GM23248 (cell line): ENCODE measurements at places on chromosomes 12 and 14. TPM values are rescaled to one million over a fixed set of nuclear protein-coding genes. Genes with fewer than 3 reads are reported as not detected.

- no peak for DNase-seq
- H3K36me3 ChIP-seq = no peaks in the 10 kb centered on the region
- H3K27ac ChIP-seq = no peak overlapping the region
Measured at GRCh38 chr12:1878695-1879094, 39.8 kb downstream of the CACNA2D4 start.

DNA sequence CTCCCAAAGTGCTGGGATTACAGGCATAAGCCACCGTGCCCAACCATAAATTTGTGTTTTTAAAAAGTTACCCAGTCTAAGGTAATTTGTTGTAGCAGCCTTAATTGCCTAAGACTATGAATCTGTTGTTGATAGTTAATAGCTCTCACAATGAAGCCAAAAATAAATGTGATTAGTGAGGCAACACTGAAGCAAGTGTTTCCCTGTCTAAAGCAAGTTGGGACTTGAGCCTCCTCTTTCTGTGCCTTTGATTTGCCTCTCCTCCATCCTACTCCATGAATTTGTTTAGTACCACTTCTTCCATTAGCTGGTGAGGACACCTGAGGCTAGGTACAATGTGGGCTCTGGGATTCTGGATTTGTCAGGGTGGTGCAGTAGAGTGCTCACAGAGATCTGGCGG, 36.8 kb downstream of the DAAM1 start:
- no peaks in the 10 kb centered on the region for H3K27me3 ChIP-seq
- H3K36me3 ChIP-seq = no peaks in the 10 kb centered on the region
- H3K4me1 ChIP-seq = peaks cover 19% of the 10 kb centered on the region

- no peaks in the 10 kb centered on the region for H3K27me3 ChIP-seq
- H3K27ac ChIP-seq = no peak overlapping the region
- peak; percentile 62 for DNase-seq
- no peaks in the 10 kb centered on the region for H3K36me3 ChIP-seq
Measured at GRCh38 chr14:55711175-55711811, 131.3 kb downstream of the KTN1 start.

GRCh38 chr12:114623737-114624136, 60.2 kb downstream of the TBX3 start:
- no peaks in the 10 kb centered on the region for H3K36me3 ChIP-seq
- H3K4me1 ChIP-seq = peaks cover 10% of the 10 kb centered on the region; the same call in 1 of the 2 replicates
- no peak overlapping the region for H3K27ac ChIP-seq
- no peak for DNase-seq

DNA sequence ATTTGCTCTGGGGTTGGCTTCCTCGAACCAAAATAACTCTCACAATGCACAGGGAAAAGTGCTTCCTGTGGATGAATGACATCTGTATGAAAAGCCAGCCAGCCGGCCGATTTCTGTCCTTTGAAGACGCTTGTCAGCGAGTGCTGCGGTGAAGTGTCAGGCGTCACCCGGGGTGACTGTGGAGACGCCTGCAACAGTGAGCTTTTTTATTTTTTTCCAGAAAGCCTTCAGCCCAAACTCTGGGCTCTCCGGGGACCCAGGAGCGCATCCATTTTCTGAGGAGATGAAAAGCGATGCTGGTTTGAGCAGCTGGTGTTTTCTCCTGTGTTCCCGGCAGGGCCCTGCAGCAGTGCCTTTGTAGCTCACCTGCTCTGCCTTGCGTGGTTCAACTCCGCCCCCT, 147.9 kb upstream of the MYL2 start:
- H3K4me3 ChIP-seq = no peak overlapping the region
- peaks cover 38% of the 10 kb centered on the region for H3K27me3 ChIP-seq
- H3K27ac ChIP-seq = no peak overlapping the region
- H3K4me1 ChIP-seq = peaks cover 6% of the 10 kb centered on the region
- H3K36me3 ChIP-seq = no peaks in the 10 kb centered on the region

EID3 gene
- total RNA-seq = 6.9 and 9.0 TPM in 2 replicates

- no peaks in the 10 kb centered on the region for H3K4me1 ChIP-seq
- H3K36me3 ChIP-seq = no peaks in the 10 kb centered on the region
- peak; percentile 39 for DNase-seq
- no peak overlapping the region for H3K27ac ChIP-seq
Measured at GRCh38 chr12:131618303-131618658, 92.6 kb upstream of the SFSWAP start.

DNA sequence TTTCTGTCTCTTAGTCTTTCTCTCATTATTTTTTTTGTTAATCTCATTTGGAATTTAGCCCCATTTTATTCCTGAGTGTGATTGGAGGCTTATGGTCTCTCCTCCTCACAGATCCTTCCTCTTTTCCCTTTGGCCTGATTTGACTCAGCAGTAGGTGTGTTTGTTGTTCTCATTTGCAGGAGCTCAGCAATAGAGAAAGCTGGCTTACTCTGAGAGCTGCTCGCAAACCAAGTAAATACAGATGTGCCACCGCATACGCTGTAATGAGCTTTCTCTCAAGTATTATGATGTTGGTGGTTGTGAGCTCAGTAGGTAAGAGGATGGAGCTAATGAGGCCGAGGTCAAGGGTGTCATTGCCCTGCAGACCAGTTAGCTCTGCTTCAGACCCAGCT, 206.5 kb downstream of the ETV6 start:
- no peak overlapping the region for H3K27ac ChIP-seq
- no peak for DNase-seq
- H3K36me3 ChIP-seq = peaks cover 14% of the 10 kb centered on the region; the same call in 1 of the 2 replicates
- H3K4me3 ChIP-seq = no peak overlapping the region
- no peaks in the 10 kb centered on the region for H3K27me3 ChIP-seq

DNA sequence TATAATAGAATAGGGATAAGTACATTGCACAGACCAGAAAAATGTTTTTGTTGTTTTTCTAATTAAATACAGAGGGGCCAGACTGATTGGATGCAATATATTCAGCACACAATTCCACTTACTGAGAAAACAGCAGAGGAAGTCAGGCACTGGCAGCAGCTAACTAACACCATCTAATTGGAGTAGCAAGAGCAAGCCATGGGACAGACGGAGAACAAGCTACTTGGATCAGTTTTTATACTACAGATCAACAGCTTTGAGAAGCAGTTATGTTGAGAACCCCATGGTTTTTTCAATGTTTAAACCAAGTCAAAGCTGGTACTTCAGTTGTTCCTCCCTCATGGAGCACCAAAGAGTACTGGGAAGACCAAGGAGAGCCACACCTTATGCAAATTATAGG, 1249.4 kb downstream of the LRFN5 start:
- H3K27ac ChIP-seq = no peak overlapping the region
- H3K4me1 ChIP-seq = no peaks in the 10 kb centered on the region
- no peak for DNase-seq
- no peaks in the 10 kb centered on the region for H3K36me3 ChIP-seq
- no peaks in the 10 kb centered on the region for H3K27me3 ChIP-seq

CEBPE gene
- total RNA-seq = not detected in 2 replicates

DNA sequence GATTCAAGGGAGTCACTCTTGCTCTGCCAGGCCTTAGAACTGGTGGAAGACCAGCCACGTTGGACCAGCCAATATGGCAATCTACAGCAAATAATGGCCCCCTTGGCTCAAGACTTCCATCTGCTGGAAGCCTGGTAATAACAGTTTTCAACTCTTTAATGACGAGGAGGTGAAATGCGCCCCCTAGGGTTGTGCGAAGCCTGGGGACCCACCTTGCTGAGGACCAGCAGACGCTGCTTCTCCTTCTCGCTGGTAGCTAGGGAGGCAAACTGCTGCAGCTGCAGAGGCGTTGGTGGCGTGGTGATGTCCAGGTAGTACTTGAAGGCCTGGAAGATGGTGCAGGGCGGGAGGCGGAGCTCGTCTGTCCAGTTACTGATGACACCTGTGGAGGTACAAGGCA, 41.5 kb upstream of the FBXO21 start:
- no peaks in the 10 kb centered on the region for H3K36me3 ChIP-seq
- 0 out of 2 replicates have a peak, but pooled peaks cover 4% of the 10 kb centered on the region for H3K27me3 ChIP-seq
- H3K4me3 ChIP-seq = no peak overlapping the region
- DNase-seq = no peak
- H3K4me1 ChIP-seq = no peaks in the 10 kb centered on the region

GRCh38 chr12:117013726-117014125, 85.5 kb downstream of the TESC start:
- no peak overlapping the region for H3K27ac ChIP-seq
- DNase-seq = peak; percentile 52
- H3K27me3 ChIP-seq = no peaks in the 10 kb centered on the region
- H3K4me1 ChIP-seq = peaks cover 12% of the 10 kb centered on the region

DNA sequence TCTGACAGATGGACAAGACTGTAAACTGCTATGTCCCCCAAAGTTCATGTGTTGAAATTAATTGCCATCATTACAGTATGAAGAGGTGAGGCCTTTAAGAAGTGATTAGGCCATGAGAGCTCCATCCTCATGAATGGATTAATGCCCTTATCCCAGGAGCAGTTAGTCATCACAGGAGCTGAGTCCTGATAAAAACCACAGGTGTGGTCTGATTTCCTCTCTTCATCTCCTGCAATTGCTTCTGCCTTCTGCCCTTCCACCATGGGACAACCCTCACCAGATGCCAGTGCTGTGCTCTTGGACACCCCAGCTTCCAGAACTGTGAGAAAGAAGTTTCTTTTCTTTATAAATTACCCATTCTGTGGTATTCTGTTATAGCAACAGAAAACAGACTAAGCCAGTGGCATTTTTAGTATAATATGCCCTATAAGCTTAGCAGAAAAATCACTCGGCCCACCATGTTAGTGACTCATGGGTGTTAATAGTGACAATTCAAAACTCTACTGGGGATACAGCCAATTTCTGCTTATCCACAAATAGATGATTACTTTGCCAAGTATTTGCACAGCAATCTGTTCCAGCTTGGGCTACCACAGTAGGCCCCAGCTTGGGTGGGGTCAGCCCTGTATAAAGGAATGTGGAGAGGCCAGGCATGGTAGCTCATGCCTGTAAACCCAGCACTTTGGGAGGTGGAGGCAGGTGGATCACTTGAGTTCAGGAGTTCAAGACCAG, 129.0 kb upstream of the BCL2L14 start:
- H3K27ac ChIP-seq = peak overlapping the region; percentile 62
- H3K27me3 ChIP-seq = no peaks in the 10 kb centered on the region
- no peaks in the 10 kb centered on the region for H3K36me3 ChIP-seq
- no peak overlapping the region for H3K4me3 ChIP-seq
- DNase-seq = peak; percentile 95

FAM90A1 gene
- not detected in 2 replicates for total RNA-seq
